NCI-H2171 treated with DMSO at 0.1 percent for 48 hours (cell line): ENCODE measurements at places on chromosomes 16 and 17.
A peak's percentile ranks its signal among the peaks of the same experiment; 100 is the strongest.

GRCh38 chr16:76157629-76158028 lies 119.6 kb upstream of the CNTNAP4 start:
- no peak for DNase-seq

GRCh38 chr17:33137426-33137825 lies 145.8 kb downstream of the SPACA3 start:
- DNase-seq: no peak

GRCh38 chr17:43871946-43872690 lies 25.1 kb downstream of the CD300LG start:
- DNase-seq: no peak

DNA sequence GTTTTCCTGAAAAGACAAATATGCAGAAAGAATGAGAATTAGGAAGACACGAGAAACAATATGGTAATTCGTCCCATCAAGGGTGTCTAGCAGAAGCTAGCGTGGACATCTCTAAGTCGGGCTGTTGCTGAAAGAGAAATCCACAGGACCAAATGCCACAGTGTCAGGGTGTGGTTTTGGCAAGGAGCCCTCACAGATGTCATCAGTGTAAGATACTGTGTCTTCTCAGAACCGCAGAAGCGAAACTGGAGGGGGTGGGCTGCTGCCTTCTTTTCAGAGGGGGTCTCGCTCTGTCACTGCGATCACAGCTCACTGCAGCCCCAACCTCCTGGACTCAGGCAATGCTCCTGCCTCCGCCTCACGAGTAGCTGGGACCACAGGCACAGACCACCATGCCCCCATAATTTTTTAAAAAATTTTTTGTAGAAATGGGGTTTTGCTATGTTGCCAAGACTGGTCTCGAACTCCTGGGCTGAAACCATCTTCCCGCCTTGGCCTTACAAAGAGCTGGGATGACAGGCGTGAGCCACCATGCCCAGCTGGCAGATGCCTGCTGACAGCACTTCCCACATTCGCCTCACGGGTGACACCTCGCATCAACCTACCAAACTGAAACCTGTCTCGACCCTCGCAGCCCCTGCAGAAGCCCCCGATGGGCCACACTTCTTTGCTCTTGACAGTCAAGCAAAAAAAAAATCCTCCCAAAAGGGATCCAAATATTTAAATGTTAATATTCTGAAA lies 26.2 kb downstream of the TRAP1 start:
- DNase-seq: no peak

DNA sequence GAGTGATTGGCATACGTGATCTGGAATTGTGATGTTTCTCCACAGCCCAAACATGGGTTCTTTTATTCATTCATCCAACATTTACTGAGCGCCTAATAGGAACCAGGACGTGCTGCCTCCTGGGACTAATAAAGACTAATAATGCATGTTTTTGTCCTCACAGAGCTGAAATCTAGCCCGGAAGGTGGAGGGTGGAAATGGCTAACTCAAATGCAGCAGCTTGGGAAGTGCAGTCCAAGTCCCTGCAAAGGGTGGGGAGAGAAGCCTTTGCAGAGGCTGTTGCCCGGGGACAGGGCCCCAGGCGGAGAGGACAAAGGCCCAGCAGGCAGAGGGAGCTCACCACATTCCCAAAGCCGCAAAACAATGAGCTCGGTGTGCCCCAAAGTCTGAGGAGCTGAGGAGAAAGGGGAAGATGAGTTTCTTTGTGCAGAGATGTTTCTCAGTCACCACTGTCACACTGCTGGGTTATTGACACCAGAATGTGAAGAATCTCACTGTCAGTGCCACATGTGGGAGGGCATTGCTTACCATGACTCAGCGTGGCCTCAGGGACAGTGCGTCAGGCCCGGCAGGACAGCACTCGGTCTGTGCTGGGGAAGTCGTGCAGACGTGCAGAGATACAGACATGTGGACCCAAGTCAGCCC lies 118.2 kb upstream of the CHMP6 start:
- no peak for DNase-seq

DNA sequence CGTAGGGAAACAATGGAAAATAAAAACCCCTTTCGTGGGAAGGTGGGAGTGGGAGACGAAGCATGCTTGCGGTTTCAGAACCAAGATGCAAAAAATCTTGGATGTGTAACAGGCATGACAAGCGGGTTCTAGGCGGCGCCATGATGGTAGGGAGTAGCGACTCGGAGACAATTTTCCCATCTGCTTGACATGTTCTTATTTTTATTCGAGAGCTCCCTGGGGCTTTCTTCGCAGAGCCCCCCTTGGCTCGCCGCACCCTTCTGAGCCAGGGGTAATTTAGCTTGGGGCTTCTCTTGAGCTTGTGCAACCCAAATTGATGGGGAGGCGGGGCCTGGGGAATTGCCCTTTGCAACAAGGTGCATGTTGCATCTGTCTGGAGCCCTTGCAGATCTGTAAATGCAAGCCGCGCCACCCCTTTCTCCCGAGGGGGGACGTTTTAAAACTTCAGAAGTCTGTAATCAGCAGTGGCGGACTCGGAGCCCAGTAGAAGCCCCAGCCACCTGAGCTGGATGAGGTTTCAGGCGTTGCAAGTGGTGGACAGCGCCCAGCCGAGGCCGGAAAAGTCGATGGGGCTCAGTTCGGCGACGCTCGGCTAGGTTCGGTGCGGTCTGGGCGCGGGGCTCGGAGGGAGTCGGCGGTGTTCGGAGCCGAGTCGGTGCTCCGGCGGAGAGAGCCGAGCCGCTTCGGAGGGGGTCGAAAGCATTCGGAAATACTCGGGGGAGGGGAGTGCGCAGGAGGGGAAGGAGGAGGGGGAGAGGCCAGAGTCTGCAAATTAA lies 2.9 kb downstream of the GNAO1 start:
- peak; percentile 88 for DNase-seq
